AG09319 (cell line): ENCODE measurements at places on chromosomes 6 and 20.

GRCh38 chr6:30816791-30817739 is 67.3 kb upstream of the DDR1 start:
- DNase-seq: no peak

DNA sequence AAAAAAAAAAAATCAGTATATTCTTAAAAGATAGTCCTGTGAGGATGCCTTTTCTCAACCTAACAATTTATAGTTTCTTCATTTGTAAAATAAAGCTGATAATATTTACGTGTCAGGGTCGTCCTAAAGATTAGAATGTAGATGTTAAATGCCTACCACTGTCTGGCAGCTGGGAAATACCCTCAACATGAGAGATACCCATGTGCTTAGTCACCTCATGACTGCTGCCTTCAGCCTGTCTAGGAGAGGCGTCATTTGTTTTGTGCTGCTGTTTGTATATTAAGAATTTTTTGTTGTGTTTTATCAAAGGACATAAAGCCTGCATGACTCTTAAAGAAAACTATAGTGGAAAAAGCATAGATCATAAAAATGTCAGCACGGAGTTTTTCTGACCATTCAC is 9.5 kb downstream of the FAM120B start:
- DNase-seq: no peak

GRCh38 chr20:17605131-17605660 is 35.3 kb downstream of the DSTN start:
- DNase-seq: no peak

GRCh38 chr20:2207770-2208097 is 88.1 kb upstream of the TGM3 start:
- no peak for DNase-seq

- DNase-seq: no peak
Observed at GRCh38 chr6:116605935-116606334, 10.3 kb upstream of the RSPH4A start.

GRCh38 chr6:68333442-68333841 is 301.6 kb upstream of the ADGRB3 start:
- no peak for DNase-seq

- no peak for DNase-seq
Observed at GRCh38 chr6:145699462-145699861, 35.9 kb downstream of the EPM2A start.

DNA sequence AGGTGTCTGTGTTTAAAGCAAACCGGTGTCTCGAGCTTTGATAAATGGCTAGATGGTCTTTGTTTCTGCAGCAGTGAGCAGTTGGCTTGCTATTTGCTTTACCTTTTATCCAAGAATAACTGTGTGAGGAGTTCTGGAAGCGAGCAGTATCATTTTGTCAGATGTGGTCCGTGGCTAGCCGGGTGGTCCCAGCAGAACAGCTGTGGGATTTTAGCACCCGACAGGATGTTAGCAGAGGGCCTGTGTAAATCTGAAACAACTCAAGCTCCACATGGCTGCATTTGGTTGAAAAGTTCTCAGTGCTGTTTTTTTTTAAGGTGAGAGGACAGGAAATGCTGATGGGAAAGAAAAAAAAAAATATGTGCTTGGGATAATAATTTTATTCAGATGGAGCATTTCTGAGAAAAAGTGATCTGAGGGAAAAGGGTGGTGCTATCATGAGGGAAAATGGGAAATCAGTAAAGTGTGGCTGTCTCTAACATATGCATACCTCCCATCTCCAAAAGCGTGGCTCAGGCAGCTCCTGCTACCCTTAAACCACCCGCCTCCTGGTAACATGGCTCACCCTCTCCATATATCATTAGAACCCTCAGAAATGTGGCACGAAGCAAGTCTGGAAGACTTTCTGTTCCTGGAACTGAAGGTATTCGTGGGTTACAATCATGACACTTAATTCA is 215.4 kb downstream of the TSHZ2 start:
- DNase-seq: no peak

DNA sequence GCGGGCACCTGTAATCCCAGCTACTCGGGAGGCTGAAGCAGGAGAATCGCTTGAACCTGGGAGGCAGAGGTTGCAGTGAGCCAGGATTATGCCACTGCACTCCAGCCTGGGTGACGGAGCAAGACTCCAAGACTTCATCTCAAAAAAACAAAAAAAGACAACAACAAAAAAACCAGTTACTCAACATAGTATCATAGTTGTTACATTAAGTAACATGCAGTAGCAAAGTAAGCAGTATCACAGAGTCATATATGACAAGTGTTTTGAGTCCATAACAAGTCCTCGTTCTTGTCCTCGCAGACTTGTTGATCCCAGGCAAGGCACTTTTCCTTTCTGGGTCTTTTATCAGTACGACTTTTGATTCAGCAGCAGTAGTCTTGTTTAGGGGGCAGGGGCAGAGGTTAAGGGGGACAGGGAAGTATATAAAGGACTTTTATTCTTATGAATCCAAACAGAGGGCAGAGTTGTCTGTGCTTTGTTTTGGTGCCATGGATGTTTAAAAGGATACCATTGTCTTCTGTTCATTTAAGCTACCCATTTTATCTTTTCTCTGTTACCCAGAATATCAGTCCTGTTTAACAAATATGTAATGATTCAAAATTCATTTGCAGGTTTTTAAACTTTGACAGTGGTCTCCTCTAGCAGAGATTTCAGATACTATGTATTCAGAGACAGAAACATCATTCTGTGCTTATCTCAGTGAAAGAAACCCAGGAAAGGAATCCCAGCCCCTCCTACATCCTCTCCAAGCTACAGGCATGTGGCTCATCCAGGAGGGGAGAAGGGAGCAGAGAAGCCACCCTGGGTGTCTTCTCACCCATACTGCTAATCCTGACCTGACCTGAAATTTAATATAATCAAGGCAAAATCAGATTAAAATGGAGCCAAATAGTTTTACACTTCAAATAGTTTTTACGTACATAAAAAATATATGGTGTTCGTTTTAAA is 137.9 kb upstream of the EDN1 start:
- no peak for DNase-seq

- no peak for DNase-seq
Observed at GRCh38 chr6:161761966-161762365, 488.1 kb upstream of the AGPAT4 start.

DNA sequence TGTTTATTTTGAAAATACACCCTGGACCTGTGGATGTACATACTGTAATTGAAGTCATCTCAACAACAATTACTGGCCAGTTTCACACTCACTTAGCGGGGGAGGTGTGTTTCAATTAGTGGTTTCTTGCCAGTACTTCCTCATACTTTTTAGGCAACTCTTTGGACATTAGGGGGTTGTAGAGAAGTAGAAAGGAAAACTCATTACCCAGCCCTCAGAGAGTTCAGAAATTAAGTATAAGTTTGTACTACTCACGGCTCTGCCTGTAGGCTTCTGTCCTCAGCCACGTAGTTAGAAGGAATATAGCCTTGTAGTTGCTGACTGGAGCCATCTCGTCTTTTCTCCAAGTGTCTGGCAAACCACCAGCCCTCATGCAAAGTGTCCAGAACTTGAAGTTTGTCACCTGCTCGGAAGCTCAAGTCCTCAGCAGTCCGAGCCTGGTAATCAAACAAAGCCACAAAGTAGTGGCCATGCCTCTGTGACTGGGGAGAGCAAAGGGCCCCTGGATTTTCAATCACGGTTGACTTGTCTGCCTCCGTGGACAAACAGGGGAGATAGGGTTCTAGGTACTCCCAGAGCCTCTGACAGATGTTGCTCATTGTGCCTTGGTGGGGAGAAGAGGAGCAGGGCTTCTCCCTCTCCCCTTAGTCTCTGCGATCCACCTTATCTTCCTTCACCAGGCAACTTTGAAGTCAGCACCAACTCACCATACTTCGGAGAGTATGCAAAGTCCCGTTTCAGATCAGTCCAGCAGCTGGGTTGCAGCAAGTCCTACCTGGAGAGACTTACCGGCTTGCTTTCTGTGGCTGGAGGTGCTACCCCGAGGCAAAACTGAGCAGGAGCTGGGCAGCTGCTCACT is 749 bp downstream of the FRK start:
- DNase-seq: no peak

DNA sequence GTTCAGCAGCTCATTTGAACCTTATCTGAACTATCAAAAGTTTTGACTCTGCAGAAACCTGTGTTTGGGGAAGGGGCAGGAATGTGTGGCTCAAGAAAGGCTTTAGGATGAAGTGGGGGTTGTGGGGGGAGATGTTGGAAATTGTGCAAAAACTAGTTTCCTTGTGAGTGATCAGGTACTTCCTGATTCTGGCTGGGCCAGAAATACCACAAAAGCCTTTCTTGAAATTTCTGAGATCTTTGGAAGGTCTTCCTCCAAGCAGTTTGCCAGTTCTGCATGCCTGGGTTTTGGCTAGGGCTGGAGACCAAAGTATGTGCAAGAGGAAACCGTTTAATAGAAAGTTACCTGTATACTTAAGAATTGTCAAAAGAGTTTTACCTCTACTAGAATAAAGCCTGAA is 116.6 kb downstream of the BMP2 start:
- DNase-seq: no peak

DNA sequence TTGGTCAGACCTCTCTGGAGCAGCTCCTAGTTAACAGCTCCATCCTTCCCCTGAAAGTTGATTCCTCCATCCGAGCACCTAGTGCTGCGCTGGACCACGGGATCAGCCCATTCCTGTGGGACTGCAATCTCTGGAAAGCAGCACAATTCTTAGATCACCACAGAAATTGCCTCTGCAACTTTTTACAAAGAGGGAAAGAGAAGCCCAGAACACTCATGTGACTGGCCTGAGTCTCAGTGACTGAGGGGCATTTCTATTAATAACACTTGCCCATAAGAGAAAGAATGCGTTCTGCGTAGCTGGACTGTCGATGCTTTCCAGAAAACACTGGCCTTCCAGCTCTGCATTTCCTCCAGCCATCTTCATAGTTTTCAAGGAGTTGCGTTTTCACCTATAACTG is 18.3 kb downstream of the MPC1 start:
- DNase-seq: no peak

DNA sequence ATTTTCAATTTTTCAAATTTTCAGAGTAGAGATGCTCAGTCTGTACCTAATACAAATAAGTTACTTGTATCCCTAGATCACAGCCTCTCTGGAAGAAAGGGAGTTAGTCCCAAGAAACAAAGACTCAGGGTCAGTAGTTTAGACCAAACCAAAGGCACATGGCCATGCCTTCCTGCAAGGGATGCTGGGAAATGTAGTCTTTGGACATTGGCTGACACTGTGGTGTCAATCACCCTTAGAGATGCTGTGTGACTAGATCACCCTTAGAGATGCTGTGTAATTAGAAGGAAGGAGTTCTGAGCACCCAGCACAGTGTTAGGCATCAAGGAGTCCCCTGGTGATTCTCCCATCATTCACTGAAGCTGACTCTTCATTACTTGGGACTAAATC is 202.1 kb downstream of the NFATC2 start:
- DNase-seq: no peak

- DNase-seq: no peak
Observed at GRCh38 chr20:43923322-43923721, 8.7 kb downstream of the TOX2 start.

DNA sequence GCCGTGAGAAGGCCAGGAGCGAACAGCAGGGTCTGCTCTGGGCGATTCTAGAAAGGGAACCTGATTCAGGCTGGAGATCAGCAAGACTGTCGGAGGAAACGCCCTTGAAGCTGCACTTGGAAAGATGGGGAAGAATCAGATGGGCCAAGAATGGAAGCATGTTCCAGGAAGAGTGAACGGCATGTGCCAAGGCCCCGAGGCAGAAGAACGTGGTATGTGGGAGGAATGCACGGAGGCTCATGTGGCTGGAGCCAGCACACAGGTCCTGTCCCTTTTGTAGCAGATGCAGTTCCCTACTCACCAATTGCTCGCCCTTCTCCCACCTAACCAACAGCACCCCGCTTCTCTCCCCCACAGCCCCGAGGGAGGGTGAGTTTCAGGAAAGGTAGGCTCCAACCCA is 180.6 kb downstream of the TFAP2C start:
- no peak for DNase-seq

- DNase-seq: no peak
Observed at GRCh38 chr20:60950561-60950960, 301.5 kb upstream of the CDH4 start.
